GM23338 (cell line): ENCODE measurements at places on chromosomes 7 and 10. TPM values are rescaled to one million over a fixed set of nuclear protein-coding genes. Genes with fewer than 3 reads are reported as not detected.

Gene SPOCK2
- total RNA-seq = 2.6 and 3.6 TPM in 2 replicates

- H3K4me3 ChIP-seq = 0 out of 2 replicates have a peak overlapping the region, but pooled peaks have one; percentile 99
- H3K27me3 ChIP-seq = no peaks in the 10 kb centered on the region
- DNase-seq = no peak
- peaks cover 34% of the 10 kb centered on the region for H3K36me3 ChIP-seq
- no peak overlapping the region; the same call in 1 of the 2 replicates for H3K27ac ChIP-seq
Measured at GRCh38 chr7:76354516-76354915, 4.3 kb downstream of the YWHAG start.

GRCh38 chr10:71021402-71021801 lies 133.0 kb upstream of the PCBD1 start:
- H3K27ac ChIP-seq = no peak overlapping the region
- H3K36me3 ChIP-seq = no peaks in the 10 kb centered on the region
- no peak for DNase-seq

Gene NKX1-2
- 37.0 and 39.4 TPM in 2 replicates for total RNA-seq

GRCh38 chr10:15486404-15486803 lies 115.3 kb upstream of the FAM171A1 start:
- no peaks in the 10 kb centered on the region for H3K4me1 ChIP-seq
- no peaks in the 10 kb centered on the region for H3K36me3 ChIP-seq
- H3K4me3 ChIP-seq = no peak overlapping the region
- DNase-seq = no peak

DNA sequence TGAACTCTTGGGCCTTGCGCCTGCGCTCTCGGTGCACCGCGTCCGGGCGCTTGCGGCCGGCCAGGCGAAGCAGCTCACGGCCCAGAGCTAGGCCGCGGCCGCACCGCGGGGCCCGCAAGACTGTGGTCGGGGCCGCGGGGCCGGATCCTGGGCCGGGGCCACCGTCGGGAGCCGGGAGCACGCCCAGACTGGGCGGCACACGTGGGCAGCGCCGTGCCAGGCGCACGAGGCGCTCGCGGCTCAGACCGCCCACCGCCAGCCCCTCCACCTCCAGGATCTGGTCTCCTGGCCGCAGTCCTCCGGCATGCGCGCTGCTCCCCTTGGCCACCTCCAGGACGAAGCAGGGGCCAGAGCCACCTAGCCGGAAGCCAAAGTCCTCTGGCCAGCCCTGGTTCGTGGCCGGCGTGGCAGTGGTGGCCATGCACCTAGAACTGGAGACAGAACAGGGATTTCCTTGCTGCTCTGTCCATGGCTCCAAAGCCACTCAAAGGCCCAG lies at the start of gene GRID2IP:
GRID2IP (minus strand) TSS at position 446 of the 496 bp plus-strand sequence; CDS start at position 421, 25 bp downstream.
- no peaks in the 10 kb centered on the region for H3K27me3 ChIP-seq
- peak; percentile 69 for DNase-seq
- H3K4me3 ChIP-seq = no peak within 1 kb of the TSS
- H3K36me3 ChIP-seq = no peaks in the 10 kb centered on the region
- H3K27ac ChIP-seq = no peak within 1 kb of the TSS
- H3K4me1 ChIP-seq = no peaks in the 10 kb centered on the region

Gene NPFFR1
- 0.03 and 0.08 TPM in 2 replicates for total RNA-seq

GRCh38 chr10:57830877-57831560 lies 436.7 kb downstream of the IPMK start:
- H3K4me1 ChIP-seq = 0 out of 2 replicates have a peak, but pooled peaks cover 4% of the 10 kb centered on the region
- no peaks in the 10 kb centered on the region for H3K27me3 ChIP-seq
- H3K27ac ChIP-seq = no peak overlapping the region
- no peaks in the 10 kb centered on the region for H3K36me3 ChIP-seq
- H3K4me3 ChIP-seq = no peak overlapping the region

DNA sequence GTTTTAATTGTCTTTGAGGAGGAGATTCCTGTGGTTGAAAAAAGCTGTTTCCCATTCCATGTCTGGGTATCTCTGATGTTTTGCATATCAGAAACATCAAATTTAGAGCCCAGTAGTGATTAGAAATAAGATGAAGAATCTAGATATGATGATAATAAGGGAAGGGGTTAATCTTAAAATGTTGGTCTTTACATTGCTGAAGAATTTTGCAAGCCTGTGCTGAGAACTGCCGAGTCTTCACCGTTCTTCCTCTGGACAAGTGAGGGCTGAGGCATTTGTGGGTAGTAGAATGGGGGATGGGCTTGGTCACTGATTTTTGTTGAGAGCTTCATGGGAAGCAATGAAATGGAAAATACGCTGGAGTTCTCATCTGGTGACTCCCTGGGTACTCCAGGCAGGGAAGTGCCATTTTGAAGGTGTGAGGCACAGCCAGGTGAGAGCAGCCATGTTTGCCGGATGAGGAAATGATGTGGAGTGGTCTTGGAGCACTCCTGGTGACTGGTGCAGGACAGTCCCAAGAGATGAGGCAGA lies 10.2 kb downstream of the TCF7L2 start:
- H3K27me3 ChIP-seq = no peaks in the 10 kb centered on the region
- peak overlapping the region; percentile 98 for H3K27ac ChIP-seq
- H3K4me3 ChIP-seq = no peak overlapping the region

DNA sequence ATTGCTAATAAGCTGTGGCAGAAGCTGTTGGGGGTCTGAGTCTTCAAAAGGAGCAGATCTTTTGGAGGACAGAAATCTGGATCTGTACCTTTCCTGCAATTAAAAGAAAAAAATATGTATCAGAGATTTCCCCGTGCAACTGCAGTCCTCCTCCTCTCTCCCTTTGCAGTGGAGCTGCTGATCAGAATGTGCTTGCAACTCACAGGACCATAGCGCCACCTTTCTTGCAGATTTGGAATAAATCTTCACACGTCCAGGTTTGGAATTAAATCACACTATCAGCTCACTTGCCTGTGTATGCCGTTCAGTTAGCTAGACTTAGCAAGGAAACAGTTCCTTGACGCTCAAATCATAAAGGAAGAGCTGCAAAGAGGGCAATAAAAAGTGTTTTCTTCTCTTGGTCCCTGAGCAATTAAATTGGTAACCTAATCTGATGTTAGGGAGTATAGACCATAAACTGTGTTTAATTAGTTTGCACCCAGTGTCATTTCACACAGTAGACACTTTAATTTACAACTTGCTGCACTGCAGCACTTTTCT lies 77.4 kb downstream of the PON1 start:
- no peaks in the 10 kb centered on the region for H3K27me3 ChIP-seq
- no peak overlapping the region for H3K4me3 ChIP-seq

Gene SNCG
- 4.0 and 9.6 TPM in 2 replicates for total RNA-seq

DNA sequence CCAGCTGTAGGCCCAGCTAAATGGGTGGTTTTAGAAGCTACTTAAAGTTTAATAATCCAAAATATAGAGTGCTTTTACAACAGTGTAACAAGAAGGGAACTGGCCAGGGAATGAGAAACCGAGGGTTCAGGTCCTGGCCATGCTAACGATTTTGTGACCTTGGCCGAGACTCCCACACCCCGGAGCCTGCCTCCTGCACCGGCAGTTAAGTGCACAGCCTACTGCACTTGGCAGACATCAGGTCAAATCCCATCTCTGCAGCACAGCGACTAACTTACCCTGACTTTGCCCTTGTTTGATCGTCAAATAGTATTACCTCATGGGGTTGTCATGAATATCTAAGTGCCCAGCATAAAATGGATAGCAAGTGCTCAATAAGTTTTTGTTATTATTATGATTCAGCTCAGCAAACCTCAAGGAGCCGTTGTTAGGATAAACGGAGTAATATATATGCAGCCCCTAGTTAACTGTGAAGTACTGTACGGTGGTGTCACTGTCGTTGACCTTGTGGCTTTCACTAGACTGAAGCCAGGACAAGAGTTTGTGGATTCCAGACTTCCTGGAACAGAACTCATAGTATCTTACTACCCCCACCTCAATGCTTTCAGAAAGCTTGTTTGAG lies 35.5 kb downstream of the LYZL1 start:
- no peak for DNase-seq
- H3K4me1 ChIP-seq = no peaks in the 10 kb centered on the region
- H3K4me3 ChIP-seq = no peak overlapping the region
- no peaks in the 10 kb centered on the region for H3K27me3 ChIP-seq

GRCh38 chr7:31663072-31663471 lies 23.9 kb upstream of the PPP1R17 start:
- H3K4me1 ChIP-seq = no peaks in the 10 kb centered on the region
- no peak overlapping the region for H3K27ac ChIP-seq
- no peak overlapping the region for H3K4me3 ChIP-seq

DNA sequence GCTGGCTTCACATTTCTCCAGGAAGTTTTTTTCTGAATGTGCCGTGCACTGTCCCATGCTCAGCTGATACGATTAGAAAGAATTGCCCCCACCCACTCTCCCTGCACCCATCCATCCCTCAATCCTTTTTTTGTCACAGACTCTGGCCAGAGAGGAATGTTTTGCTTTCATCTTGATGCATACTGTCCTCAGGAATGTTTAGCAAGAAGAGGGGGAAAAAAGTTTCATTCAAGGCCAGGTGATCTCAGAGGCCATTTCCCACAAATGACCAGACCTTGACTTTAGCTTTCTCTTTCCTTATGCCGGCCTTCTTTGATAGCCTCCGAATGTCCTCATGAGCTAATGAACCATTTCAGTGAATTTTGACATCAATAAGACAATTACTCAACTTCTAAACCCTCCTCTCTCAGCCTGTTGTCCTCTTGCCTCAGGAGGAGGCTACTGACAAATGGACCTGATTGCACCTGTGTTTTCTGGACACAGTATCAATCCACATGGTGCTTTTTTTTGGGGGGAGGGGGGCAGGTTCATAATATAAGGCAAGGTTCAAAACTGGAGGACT lies 105.0 kb upstream of the KLF6 start:
- H3K27me3 ChIP-seq = no peaks in the 10 kb centered on the region
- no peak overlapping the region for H3K27ac ChIP-seq
- H3K36me3 ChIP-seq = no peaks in the 10 kb centered on the region
- H3K4me1 ChIP-seq = peaks cover 9% of the 10 kb centered on the region
- H3K4me3 ChIP-seq = no peak overlapping the region

DNA sequence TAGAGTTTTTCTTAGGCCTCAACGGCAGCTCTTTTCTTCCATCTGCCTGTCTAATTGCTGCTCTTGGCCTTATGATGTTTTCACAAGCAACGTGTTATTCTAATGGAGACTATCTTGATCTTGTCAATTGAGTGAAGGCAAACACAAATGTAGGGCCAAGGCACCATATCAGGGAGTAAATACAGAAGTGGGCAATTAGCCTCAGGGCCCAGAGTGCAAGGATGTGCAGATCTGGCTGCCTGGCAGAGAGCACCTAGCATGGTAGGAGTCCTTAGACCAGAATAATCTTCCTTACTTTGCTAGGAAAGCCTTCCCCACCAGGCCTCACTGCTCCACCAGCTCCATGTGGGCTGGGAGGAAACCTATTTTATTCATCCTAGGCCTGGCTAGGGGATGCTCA lies 590.9 kb downstream of the LRMDA start:
- DNase-seq = no peak
- H3K27ac ChIP-seq = no peak overlapping the region
- no peaks in the 10 kb centered on the region for H3K36me3 ChIP-seq
- no peaks in the 10 kb centered on the region for H3K4me1 ChIP-seq
- no peaks in the 10 kb centered on the region for H3K27me3 ChIP-seq

Gene CLDN4
- 18.6 and 19.4 TPM in 2 replicates for total RNA-seq

DNA sequence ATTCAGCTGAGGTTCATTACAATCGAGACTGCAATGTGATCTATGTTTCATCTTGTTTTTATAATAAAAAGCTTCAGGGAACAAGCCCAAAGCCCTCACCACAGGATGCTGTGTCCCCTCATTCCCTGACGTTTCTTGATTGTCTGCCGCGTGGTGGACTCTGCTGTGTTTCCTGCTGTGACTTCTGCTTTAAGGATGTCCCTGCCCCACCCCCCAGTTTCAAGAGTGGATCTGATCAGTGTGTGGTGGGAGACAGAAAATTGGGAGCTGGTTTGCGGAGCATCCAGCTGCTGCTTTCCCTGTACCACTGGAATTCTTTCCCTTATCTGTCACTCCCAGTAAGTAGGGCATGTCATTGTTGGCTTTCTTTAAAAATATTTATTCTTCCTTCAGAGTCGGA lies 86.2 kb downstream of the CREM start:
- DNase-seq = no peak
- no peak overlapping the region for H3K27ac ChIP-seq
- no peaks in the 10 kb centered on the region for H3K27me3 ChIP-seq
- H3K4me1 ChIP-seq = peaks cover 43% of the 10 kb centered on the region

- no peak for DNase-seq
- H3K4me1 ChIP-seq = no peaks in the 10 kb centered on the region
Measured at GRCh38 chr10:52283174-52283573, 30.9 kb upstream of the DKK1 start.

DNA sequence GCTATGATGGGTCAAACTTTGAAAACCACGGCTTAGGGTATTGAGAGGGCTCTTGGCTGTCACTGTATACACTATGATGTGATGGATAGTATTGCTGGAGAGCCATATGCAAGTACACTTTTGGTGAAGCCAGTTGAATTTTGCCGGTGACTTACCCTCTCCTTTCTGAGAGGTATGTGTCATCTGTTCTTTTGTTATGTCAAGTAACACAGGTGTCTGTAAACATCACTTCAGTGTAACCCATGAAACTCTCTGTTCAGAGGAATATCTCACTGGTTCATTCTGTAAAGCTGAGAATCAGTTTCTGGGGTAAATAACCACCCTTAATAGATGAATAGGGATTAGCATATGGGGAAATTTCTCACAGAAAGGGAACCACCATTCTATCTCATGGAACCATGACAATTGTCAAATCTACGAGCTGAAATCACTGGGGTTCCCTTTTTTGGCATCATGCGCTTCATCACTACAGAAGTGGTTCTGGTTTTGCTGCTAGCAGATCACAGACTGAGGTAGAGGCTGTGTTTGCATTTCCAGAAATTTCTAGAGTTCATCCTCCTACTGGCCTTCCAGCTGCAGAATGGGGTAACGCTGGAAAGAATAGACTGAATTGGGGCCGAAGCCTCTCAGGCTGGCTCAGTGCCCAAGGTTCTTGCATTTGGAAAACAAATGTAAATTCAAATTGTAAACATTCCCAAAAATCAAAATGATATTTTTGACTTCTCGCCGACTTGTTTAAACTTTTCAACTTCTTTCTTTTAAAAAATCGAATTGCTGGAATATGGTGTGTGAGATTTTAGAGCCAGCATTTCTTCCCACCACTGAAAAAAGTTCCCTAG lies 83.3 kb upstream of the CREB5 start:
- H3K27me3 ChIP-seq = no peaks in the 10 kb centered on the region
- H3K36me3 ChIP-seq = no peaks in the 10 kb centered on the region
- no peak overlapping the region for H3K4me3 ChIP-seq
- no peak for DNase-seq
- H3K4me1 ChIP-seq = no peaks in the 10 kb centered on the region
- no peak overlapping the region for H3K27ac ChIP-seq

DNA sequence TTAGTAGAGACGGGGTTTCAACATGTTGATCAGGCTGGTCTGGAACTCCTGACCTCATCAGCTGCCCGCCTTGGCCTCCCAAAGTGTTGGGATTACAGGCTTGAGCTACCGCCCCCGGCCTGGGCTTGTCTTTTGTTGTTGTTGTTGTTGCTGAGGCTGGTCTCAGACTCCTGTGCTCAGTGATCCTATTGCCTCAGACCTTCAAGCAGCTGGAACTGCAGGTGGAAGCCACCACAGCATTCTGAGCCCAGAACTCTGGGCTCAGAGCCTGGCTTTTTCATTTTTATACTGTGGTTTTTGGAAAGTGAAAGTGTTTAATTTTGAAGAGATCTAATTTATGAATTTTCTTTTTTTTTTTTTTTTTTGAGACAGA lies 16.2 kb upstream of the DNAJB6 start:
- peak overlapping the region; percentile 92; the same call in 1 of the 2 replicates for H3K27ac ChIP-seq
- H3K4me1 ChIP-seq = peaks cover 13% of the 10 kb centered on the region
- no peak for DNase-seq
- no peaks in the 10 kb centered on the region for H3K36me3 ChIP-seq
- H3K4me3 ChIP-seq = peak overlapping the region; percentile 41; the same call in 1 of the 2 replicates
